ENCODE measurements at places on chromosomes 11 and 22.

DNA sequence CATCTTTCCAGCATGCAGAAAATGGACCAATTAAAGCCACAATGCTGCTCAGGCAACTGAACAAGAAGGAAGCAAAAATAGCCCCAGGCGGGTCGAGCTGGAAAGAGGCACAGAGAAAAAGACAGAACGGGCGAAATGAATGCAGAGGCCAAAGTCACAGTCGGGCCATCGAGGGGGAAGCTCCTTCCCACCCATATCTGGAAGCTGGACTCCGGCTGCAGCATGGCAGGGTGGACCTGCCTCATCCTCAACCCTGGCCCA lies 58.6 kb upstream of the PRDM11 start:
- no peak for DNase-seq

- DNase-seq = no peak
Observed at GRCh38 chr11:65709661-65710060, 2.4 kb upstream of the KAT5 start.

DNA sequence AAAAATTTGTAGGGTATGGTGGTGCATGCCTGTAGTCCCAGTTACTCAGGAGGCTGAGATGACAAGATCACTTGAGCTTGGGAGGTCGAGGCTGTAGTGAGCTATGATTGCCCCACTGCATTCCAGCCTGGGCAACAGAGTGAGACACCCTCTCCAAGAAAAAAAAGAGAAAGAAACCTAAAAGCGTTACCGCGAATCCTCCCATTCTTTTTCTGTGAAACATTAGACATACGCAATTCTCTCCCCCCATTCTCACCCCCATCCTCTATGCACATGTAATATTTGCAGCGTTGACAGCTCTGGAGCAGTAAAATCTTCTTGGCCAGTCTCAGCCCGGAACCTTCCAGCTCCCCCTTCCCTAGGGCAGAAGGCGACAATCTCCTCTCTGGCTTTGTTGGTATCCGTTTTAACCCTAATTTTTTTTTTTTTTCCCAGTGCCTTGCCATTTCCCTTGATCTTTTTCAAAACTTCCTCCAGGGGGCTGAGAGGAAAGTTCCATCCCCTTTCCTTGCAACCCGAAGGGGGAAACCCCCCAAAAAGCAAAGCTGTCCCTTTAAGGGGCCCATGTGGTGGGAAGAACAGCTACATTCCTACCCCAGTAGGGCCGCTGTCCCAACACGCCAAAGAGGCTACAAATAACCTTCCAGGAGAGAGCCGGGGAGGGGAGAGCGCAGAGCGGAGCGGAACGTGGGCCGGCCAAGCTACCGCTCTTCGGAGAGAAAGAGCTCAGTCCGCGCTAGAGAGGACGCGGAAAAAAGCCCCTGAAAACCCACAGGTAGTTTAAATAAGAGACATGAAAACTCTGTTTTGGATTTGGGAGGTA lies 1.9 kb downstream of the LRP4 start:
- no peak for DNase-seq

DNA sequence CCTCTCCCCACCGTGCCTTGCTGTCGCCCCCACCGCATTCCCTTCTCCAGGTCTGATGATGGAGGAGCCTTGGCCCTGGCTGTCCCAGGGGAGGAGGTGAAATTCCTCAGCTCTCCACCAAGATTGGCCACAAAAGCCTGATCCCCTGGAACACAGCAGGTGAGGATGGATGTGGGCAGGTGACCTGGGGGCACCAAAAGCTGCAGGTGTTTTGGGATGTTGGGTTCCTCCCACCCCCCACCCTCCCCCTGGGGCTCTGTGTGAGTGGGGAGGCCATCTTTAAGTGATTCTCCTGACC lies 639 bp downstream of the TRIOBP start:
- no peak for DNase-seq

DNA sequence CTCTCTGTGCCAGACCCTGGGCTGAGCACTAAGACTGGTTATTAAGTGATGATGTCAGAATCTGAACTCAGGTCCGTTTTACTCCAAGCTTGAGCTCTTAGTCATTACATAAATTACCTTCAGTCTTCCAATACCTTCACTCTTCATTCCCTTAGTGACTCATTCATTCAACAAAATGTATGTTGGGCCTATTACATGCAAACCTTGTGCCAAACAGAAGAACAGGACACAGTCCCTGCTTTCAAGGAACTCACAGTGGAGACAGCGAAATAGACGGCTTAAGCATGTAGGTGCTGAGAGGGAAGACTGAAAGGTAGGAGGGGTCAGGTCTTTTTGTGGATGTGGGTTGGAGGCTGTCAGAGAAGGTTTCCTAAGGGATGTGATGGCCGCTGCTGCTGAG lies 3.3 kb downstream of the KCTD14 start:
- DNase-seq = no peak

- no peak for DNase-seq
Observed at GRCh38 chr11:2406451-2406850, 5.9 kb downstream of the TSSC4 start.
